Fibroblast of villous mesenchyme (primary cell): ENCODE measurements at places on chromosomes 4 and X.

DNA sequence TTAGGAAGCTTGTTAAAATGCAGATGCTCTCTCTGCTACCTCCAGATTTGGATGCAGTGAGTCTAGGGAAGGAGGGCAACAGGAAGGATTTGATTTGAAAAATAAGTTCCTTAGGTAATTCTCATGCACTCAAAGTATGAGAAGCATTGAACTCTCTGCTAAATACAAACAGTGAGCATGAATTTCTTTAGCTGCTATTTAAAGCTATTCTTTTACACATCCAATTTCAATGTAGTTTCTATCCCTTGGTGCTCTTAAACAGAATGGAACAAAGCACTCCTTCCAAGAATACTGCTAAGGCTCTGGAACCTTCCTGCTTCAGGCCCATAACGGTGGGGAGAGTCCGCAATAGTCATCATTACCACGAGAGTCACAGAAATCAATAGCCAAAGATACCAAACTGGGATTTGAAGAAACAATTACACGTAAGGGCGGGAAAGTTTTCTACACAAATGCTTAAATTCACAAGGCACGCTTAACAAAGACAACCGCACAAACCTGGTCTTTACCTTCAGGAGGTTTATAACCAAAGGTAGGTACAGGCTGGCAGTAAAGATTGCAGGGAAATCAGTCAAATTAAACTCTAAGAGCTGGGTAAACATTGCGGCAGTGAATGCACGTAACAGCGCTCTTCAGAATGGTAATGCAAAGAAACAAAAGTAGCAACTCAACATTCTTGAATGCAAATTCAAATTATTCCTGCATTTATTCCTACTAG is 123.2 kb upstream of the NAP1L5 start:
- no peak for DNase-seq

- no peak for DNase-seq
Measured at GRCh38 chr4:120672076-120672475, 250.4 kb downstream of the PRDM5 start.

DNA sequence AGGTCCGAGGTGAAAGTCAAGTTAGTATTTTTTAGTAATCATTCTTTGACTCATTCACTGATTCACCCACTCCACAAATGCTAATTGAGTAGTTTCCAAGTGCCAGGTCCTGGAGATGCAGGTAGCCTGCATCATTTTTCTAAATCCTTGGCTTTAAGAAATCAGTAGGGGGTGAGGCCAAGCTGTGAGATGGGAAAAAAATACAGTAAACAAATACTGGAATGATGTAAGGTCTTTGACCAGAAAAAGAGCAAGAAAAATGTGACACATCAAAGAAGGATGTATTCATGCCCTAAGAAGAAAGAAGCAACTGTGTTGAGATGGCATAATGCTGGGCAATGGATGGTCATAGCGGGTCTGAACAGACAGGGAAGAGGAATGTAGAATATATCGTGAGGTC is 1386.6 kb downstream of the PCDH7 start:
- DNase-seq, result no peak

DNA sequence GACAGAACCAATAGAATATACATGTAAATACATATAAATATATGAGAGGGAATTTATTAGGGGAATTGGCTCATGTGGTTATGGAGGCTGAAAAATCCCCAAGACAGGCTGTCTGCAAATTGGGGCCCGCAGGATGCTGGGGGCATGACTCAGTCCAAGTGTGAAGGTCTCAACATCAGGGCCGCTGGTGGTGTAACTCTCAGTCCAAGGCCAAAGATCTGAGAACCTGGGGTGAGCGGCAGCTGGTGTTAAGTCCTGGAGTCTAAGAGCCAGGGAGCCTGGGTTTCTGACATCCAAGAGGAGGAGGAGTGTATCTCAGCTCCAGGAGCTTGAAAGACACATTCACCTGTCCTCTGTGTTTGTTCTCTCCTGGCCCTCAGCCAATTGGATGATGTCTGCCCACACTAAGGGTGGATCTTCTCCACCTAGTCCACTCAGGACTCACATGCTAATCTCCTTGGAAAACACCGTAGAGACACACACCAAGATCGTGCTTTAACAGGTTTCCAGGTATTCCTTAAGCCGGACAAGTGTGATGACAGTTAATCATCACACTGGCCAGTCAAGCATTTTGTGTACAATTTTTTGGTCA is 28.9 kb downstream of the TIGD2 start:
- DNase-seq, result no peak
